Stimulated activated CD4-positive, alpha-beta T cell treated with anti-CD3 and anti-CD28 coated beads, TNF-alpha, amount 100 ng/mL, for 24 hours (primary cell): ENCODE measurements at places on chromosomes 6 and 20.
A peak's percentile ranks its signal among the peaks of the same experiment; 100 is the strongest.

GRCh38 chr6:25866011-25866410 lies 8.0 kb downstream of the SLC17A3 start:
- DNase-seq, result no peak

DNA sequence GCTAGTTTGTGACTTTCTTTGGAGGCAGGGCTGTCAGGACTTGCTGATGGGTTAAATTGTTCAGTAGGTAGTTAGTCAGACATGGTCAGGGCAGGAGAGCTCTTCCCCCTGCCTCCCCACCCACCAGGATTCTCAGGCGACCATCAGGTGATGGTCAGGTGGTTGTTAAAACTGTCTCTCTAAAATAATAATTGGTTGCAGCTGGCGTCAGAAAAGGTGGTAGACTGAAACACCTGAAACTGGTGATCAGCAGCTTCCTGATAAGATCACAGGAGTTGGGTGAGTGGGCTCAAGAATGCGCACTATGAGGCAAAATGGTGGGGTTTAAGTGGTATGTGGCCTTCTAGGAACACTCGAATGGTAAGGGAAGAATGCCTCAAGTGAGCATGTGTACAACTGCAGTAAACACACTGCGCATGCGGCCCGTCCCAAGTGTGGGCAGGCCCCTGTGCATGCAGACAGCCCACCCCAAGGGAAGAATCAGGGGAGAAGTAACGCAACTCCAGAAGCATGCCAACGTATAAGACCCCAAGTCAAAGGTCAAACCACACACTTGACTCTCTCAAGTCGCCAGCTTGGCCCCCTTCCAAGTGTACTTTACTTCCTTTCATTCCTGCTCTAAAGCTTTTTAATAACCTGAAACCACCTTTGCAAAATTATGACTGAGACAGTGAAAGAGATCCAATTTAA lies 7.9 kb upstream of the BLCAP start:
- no peak for DNase-seq

DNA sequence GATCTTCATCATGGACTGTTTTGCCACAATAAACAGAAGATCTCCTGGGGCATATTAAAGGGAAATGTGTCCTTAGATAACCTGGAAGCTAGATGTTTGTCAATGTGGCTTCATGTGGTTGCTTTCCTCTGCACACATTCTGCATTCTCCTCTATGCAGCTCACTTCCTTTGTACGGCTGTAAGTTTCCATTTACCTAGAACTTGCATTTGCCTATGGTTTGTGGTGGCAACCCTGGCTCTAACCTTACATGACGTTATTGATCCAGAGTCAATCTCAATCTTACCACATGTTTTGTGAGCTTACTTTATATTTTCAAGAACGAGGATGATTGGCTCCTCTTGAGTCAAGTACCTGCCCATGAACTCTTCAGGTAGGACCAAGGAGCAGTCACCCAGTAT lies 863.1 kb downstream of the MAFB start:
- DNase-seq, result no peak

DNA sequence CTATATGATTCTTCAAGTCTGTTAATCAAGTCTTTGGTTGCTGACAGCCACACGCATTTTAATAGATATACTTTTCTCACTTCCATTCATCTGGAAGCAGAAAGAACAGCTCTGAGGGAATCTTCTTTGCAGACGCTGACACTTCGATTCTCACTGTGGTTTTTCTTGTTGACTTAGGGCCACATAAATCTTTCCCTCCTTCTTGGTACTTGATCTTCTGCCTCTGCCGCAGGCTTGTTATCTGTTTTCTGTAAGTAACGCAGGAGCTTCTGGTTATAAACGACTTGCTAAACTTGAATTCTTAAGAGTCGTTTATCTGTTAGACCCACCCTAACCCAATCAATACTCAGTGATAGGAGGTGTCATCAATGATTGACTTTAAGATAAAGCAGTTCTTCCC lies 268.8 kb upstream of the SULF2 start:
- DNase-seq, result no peak

GRCh38 chr20:52291109-52291508 lies 99.5 kb upstream of the ZFP64 start:
- no peak for DNase-seq

DNA sequence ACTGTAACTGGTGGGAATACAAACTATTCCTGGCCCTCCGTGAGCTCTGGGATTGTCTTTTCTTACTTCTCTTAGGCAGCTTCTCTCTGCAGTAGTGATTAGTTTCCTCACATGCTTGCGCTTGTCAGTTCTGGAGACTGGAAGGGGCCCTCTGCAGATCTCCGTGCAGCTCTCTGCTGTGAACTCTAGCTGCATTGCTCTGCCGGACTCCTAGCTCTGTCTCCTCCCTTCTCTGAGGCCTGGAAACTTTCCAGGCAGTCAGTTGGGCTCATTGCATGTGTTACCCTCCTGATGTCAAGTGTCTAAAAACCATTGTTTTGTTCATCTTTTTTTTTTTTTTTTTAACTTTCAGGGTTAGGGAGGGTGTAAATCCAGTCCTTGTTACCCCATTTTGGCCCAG lies 102.3 kb downstream of the CTNNBL1 start:
- DNase-seq, result no peak

DNA sequence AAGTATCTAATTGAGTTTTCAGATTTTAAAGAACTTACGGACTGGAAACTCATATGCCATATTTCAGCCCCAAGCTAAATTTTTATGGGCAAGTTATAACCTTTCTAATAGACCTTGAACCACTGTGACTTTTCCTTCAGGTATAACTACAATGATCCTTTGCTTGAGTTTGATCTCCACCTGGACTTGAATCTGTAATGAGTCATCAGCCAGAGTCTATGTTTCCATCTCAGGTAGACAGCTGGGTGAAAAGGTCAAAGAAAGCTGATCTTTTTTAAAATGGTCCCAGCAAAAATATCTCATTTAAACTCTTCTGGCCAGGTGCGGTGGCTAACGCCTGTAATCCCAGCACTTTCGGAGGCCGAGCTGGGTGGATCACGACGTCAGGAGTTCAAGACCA lies 88.4 kb upstream of the SGK1 start:
- DNase-seq, result no peak

DNA sequence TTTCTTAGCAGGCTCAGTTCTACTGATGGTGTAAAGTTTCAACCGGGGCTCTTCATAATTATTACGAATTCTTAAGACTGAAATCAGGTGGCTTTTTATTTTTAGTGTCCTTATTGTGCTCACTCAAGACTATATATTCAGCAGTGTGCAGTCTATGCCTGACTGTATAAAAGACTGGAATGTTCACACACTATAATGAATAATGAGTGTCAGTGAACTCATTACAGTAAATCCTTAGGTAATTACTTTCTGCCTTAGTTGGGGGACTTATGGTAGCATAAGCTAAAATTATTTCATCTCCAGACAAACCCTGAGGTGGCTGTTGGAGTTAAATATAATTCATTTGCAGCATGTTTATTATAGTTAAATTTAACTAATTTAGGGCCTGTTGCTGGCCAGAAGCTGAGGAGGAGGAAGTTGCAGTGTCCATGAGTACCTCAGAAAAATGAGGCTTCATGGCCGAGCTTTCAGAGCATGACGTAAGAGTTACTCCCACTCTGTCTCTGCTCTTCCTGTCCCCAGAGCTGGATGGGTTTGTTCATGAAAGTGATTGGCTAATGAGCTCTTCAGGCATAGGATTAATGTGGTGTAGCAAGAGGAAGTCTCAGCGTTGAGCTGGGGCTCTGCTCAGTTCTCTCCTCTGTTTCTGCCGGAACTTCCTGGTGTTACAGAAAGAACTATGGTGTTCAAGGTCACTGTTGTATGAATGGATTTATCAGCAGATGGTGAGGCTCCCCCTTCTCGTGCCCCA lies 335.7 kb downstream of the NRN1 start:
- DNase-seq, result no peak

DNA sequence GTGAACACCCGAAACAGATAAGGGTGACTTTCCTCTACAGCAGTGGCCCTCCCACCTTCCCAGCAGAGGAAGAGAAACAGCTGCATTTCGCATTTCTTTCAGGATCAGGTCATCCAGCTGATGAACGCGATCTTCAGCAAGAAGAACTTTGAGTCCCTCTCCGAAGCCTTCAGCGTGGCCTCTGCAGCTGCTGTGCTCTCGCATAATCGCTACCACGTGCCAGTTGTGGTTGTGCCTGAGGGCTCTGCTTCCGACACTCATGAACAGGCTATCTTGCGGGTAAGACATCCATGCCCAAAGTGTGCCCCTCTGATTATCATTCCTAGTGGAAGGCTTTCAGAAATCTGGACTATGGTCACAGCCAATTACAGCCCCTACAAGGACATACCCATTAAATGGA lies 27.8 kb upstream of the MROH8 start:
- no peak for DNase-seq

DNA sequence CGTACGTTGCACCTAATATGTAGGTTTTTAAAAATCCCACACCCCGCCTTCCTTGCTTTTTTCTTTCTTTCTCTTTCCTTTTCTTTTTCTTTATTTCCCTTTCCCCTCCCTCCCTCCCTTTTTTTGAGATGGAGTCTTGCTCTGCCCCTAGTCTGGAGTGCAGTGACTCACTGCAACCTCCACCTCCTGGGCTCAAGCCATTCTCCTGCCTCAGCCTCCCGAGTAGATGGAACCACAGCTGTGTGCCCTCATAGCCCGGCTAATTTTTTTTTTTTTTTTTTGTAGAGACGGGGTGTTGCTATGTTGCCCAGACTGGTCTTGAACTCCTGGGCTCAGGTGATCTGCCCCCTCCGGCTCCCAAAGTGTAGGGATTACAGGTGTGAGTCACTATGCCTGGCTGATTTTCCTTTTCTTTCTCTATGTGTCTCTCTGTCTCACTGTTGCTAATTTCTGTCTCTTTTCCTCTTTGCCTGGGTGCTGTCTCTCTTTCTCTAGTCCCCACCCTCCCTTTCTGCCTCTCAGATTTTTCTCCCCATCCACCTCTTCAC lies 61.2 kb downstream of the SRC start:
- no peak for DNase-seq

DNA sequence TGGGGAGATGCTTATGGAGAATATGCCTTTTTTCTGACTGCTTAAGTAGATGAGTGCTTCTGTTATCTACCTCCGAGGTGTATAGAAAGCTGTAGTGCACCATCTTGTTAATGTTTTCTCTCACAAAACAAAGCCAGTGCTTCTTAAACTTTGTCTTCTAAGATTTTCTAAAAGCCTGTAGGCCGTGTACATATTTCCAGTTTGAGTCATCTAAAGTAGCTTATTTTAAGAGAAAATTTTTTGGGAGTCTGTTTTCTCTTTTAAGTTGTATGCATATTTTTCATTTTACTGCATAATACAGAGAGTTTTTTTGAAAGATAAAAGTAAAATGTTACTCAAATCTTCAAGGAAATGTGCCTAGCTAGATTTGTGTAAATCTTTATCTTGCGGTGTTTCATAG lies 151.7 kb downstream of the GRIK2 start:
- no peak for DNase-seq

GRCh38 chr6:19552076-19552475 lies 285.1 kb upstream of the ID4 start:
- no peak for DNase-seq

DNA sequence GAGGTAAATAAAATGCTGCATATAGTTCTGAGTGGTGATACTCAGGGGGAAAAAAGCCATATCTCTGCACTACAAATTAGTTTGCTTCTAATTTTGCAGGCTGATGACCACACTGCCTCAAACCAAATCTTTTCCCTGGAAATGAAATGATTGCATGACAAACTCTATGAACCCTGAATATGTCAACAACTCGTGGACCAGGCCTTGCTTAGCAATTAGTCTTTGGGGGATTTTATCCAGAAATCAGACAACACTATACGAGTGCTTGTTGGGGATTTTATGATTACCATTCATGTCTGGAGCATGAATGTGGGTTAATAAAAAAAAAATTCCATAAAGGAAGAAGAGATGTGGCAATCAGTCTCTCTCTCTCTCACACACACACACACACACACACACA lies 42.0 kb downstream of the SOBP start:
- no peak for DNase-seq

GRCh38 chr6:16238963-16239797 lies 793 bp downstream of the GMPR start:
- no peak for DNase-seq

- DNase-seq, result no peak
These were observed 44.6 kb downstream of the SESN1 start for GRCh38 chr6:109050012-109050411.

GRCh38 chr6:41901882-41902519 lies 6.8 kb upstream of the USP49 start:
- DNase-seq, result peak; percentile 46

- no peak for DNase-seq
These were observed 7.8 kb upstream of the NCOA3 start for GRCh38 chr20:47493963-47494293.

GRCh38 chr6:27608916-27609883 lies 136.3 kb upstream of the ZNF184 start:
- no peak for DNase-seq

DNA sequence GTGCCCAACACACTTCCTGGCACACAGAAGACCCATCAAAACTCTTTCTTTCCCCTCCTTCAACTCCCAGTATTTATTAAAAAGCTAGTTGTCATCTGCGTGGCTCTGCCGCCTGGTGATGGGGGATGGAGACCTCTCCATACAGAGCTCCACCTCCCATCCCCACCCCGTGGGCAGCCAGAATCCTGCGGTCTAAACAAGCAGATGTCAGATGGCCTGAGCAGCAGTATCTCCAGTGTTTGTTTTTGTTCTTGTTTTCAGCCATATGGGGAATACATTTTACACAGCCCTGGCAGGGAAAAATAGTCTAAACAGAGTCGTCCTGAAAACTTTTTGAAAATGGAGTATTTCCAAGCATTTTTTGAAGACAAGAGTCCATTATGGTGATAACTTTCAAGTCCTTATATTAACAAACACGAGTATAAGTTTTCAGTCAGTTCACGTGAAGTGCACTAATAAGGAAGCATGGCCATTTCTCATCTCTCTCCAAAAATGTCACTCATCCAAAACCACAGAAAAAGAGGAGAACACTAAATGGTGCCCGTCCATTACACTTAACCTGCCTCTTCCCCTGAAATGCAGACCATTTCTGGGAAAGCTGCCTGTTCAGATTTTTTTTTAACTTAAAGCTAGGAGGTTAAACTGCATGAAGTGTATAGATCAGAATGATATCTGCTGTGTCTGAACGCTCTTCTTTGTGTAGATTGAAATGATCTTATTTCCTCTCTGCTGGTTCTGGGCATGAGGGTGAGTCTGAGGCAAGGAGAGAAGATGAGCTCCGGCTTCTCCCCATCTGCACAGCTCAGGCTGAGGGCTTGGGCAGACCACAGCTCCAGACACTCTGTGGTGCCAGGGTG lies 91.0 kb downstream of the TCP11 start:
- DNase-seq, result no peak

- DNase-seq, result no peak
These were observed 131.8 kb downstream of the UNC5CL start for GRCh38 chr6:40907198-40907701.

DNA sequence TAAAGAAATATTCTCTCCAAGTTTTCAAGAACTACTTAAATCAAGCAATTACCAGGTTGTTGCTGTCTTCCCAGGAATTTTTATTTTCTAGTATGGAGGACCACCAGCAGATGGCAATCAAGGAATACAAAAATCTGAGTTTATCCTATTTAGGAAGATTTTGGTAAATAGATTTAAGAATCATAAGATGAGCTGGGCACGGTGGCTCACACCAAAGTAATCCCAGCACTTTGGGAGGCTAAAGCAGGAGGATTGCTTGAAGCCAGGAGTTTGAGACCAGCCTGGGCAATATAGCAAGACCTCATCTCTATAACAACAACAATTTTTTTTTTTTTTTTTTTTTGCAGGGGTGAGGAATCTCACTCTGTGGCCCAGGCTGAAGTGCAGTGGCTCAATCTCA lies 19.3 kb upstream of the SEC63 start:
- DNase-seq, result no peak

GRCh38 chr20:1130058-1130694 lies 11.8 kb downstream of the PSMF1 start:
- DNase-seq, result no peak
